ENCODE measurements at places on chromosomes 5 and 9. TPM values are rescaled to one million over a fixed set of nuclear protein-coding genes. Genes with fewer than 3 reads are reported as not detected.

Gene FBXL7
- 23.9 TPM for total RNA-seq

Gene COL23A1
- under 0.01 TPM for total RNA-seq

Gene PRSS3
- total RNA-seq: 3.9 TPM

Gene PIP5K1B
- total RNA-seq: 0.06 TPM

Gene TLR4
- 211 TPM for total RNA-seq

Gene MCIDAS
- total RNA-seq: not detected

Gene FSD1L
- 2.1 TPM for total RNA-seq

Gene CDX1
- total RNA-seq: not detected

Gene FANCC
- 4.5 TPM for total RNA-seq

Gene SHISAL2B
- not detected for total RNA-seq

Gene PPP3R2
- not detected for total RNA-seq

Gene LIX1
- total RNA-seq: not detected

Gene SMIM33
- total RNA-seq: not detected

Gene ACOT12
- not detected for total RNA-seq

Gene C9
- 0.57 TPM for total RNA-seq

Gene GDA
- not detected for total RNA-seq

Gene DRD1
- not detected for total RNA-seq

Gene SEMA6A
- total RNA-seq: 6.6 TPM

Gene KIF20A
- 43.3 TPM for total RNA-seq

Gene GADD45G
- 0.49 TPM for total RNA-seq

Gene DDX4
- total RNA-seq: not detected

Gene KIF27
- total RNA-seq: 5.2 TPM

Gene C9orf85
- total RNA-seq: 8.9 TPM

Gene IFNA21
- total RNA-seq: not detected

Gene CPEB4
- 7.3 TPM for total RNA-seq

Gene PCDHA12
- not detected for total RNA-seq

Gene MEF2C
- 75.9 TPM for total RNA-seq
